Stimulated activated CD4-positive, alpha-beta T cell treated with anti-CD3 and anti-CD28 coated beads, Interleukin-4, amount 100 ng/mL, for 1 hour (primary cell): ENCODE measurements at places on chromosomes 1 and 21.

GRCh38 chr1:30809514-30810263 lies 52.1 kb upstream of the LAPTM5 start:
- no peak for DNase-seq

DNA sequence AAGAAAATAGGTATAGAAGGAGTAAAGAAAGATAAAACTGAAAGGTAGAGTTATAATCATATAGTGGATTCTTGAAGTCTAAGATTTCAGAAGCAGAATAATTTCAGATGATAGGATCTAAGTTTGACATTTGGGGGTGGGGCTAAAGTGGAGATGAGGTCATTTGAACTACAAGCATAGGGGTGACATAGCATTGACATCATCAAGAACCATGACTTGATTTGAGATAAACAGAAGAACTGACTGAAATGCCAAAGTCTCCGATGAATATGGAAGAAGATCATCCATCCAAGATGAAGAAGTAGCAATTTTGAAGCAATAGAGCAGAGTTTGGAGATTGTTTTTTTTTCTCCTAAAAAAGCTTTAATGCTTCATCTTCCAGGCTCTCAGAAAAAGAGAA lies 122.3 kb downstream of the MACF1 start:
- DNase-seq: no peak

- DNase-seq: no peak
Measured at GRCh38 chr1:43463479-43463878, 9.7 kb upstream of the HYI start.

DNA sequence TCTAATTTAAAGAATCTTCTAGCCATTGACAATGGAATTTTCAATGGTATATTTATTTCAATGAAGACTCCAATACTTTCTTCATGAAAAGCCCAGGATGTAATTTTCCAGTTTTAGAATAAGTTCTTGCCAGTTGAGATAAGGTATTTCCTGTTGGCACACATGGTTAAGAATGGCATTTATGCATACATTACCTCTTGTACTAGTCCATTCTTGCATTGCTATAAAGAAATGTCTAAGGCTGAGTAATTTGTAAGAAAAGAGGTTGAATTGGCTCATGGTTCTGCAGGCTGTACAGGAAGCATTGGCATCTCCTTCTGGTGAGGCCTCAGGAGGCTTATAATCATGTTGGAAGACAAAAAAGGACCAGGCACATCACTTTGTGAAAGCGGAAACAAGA lies 1179.6 kb downstream of the AMY1C start:
- DNase-seq: no peak

DNA sequence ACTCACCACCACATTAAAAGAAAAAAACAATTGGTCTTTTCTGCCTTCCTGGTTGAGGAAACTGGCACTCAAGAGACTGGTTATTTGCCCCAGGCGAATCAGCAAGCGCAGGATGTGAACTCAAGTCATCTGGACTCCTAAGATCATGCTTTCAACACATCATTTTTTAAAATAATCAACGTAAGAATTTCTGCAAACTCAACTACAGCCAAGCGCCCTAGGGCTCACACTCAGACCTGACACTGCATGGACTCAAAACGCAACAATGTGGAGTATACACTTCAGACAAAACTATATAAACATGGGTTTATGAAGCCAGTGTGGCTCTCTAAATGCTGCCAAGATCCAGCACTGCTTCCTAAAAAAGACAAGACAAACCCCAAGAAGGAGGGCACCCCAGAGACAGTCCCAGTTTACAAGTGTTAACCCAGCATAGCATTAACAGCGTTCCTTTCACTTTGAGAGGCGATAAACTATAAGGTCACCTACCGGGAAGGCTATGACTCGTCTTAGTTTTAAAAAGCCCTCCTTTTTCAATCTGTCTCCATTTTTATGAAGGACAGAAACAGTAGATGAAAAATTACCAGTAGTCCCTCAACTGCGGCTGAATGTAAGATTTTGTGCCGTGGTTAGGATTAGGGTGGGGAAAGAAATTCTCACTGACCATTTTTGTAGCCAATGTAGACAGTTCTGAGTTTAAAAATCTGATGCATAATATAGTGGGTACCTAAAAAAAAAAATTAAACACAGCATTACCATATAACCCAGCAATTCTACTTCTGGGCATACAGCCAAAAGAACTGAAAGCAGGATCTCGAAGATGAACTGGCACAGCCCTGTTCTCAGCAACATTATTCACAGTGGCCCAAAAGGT lies 54.8 kb downstream of the SIPA1L2 start:
- no peak for DNase-seq

- DNase-seq: no peak
Measured at GRCh38 chr1:200179781-200180160, 152.3 kb downstream of the NR5A2 start.

GRCh38 chr1:245261786-245262185 lies 107.0 kb downstream of the KIF26B start:
- DNase-seq: no peak

- DNase-seq: no peak
Measured at GRCh38 chr1:229509576-229509975, 1.4 kb upstream of the NUP133 start.

DNA sequence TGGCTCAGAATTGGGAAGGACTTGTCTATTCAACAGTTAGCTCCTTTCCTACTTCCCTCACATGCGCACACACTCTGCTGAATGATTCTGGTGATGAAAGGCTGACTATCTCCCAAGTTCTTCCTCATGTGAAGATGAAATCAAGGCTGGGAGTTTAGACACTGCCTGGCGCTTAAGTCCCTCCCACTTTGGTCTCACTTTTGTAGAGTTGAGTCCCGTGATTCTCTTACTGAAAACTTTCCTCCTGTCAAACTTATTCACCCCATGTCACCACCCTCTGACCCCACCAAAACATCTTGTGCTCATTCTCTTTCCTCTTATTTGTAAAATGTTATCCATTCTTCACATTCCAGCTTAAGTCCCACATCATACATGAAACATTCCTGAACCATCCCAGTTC lies 8.4 kb upstream of the MRPS6 start:
- DNase-seq: no peak

DNA sequence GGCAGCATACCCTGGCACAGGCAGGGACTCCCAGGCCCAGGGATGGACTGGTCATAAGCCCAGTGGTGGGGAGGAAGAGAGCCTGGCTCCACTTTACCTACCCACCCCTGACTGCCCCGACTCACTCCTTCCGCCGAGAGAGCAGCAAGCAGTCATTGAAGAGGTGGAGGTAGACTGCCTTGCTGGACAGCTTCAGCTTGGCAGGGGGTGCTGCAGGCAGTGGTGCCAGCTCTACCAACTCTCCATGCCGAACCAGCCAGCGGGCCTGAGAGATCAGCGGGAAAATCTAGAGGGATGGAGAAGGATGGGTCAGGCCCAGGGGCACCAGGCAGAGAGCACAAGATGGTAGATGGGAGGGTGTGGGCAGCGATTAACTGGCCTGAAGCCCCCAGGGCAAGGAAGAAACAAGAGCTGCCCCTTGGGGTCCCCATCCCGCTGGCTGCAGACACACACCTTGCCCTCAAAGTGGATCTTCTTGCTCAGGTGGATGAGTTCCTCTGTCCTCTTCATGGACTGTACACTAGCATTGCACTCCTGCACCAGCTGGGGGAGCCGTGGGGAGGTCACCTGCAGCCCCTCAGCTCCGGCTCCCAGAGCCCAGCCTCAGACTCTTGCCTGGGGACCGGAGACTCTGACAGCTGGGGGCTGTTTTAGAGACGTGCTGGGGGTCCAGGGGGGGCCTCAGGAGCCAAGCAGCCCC lies 7.7 kb downstream of the ARHGEF19 start:
- peak; percentile 42 for DNase-seq

DNA sequence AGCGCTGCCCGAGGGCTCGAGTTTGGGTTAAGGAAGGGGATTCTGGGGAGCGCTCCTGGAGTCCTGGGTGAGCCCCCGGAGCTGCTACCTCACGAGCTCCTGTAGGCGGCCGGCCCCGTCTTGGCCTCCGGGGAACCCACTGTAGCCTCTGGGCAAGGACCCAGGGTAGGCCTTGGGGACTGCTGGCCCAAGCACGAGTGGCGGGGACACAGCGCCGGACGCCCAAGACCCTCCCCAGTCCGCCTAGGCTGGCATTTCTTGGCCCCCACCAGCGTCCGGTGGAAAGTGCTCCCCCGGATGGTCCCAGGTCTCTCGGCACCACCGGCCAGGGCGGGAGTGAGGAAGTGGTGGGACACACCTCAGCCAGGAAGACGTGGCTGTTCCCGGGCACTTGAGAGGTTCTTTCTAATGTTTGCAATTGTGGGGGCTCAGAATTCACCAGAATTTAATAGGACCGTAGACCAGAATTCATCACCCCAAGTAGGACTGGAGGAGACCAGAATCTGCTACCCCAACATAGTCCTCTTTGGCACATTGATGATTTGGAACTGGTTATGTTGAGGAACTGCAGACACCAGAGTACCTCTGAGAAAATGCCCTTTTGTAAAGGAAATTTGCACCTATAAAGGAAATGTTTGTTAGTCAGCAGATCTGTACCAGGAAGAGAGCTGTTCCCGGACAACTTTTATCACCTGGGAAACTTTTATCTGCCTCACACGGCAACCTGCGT lies 622 bp upstream of the TMPRSS2 start:
- no peak for DNase-seq

- DNase-seq: no peak
Measured at GRCh38 chr21:45276596-45276995, 11.1 kb downstream of the POFUT2 start.
